ENCODE measurements at places on chromosomes 4 and X.

- no peak for DNase-seq
Observed at GRCh38 chrX:55118574-55118973, 29.8 kb downstream of the PAGE2 start.

- DNase-seq = no peak
Observed at GRCh38 chrX:30741545-30741944, 88.3 kb downstream of the GK start.

- DNase-seq = no peak
Observed at GRCh38 chrX:142096253-142096652, 108.8 kb downstream of the MAGEC2 start.

DNA sequence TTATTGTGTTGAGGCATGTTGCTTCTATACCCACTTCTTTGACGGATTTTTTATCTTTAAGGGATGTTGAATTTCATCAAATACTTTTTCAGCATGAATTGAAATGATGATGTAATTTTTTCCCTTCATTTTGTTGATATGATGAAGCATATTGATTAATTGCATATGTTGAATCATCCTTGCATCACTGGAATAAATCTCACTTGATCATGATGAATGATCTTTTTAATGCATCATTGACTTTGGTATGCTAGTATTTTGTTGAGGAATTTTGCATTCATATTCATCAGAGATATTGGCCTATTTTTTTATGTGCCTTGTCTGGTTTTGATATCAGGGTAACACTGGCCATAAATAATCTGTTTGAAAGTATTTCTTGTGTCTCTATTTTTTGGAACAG lies 754.7 kb downstream of the KCTD8 start:
- no peak for DNase-seq

- no peak for DNase-seq
Observed at GRCh38 chr4:113586072-113586471, 175.5 kb downstream of the CAMK2D start.

DNA sequence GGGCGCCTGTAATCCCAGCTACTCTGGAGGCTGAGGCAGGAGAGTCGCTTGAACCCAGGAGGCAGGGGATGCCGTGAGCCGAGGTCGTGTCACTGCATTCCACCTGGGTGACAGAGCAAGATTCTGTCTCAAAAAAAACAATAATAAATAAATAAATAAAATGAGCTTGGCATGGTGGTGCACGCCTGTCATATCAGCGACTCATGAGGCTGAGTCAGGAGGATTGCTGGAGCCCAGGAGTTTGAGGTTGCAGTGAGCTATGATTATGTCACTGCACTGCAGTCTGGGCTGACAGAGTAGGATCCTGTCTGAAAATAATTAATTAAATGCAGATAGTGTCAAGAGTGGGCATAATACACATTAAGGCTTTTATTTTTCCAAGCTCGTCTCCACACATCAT lies 77.5 kb downstream of the DHRSX start:
- no peak for DNase-seq

- DNase-seq = no peak
Observed at GRCh38 chr4:145583191-145584055, 35.8 kb upstream of the MMAA start.

GRCh38 chr4:121155893-121156292 lies 8.2 kb downstream of the TNIP3 start:
- no peak for DNase-seq

- no peak for DNase-seq
Observed at GRCh38 chrX:84046403-84046984, 141.5 kb downstream of the RPS6KA6 start.

- DNase-seq = no peak
Observed at GRCh38 chr4:47694322-47694721, 143.5 kb downstream of the CORIN start.

- DNase-seq = no peak
Observed at GRCh38 chrX:154004315-154004714, 15.4 kb downstream of the IRAK1 start.

- DNase-seq = no peak
Observed at GRCh38 chr4:145812919-145813318, 125.7 kb downstream of the ZNF827 start.

GRCh38 chrX:4762196-4762595 lies 1048.7 kb upstream of the PRKX start:
- DNase-seq = no peak

DNA sequence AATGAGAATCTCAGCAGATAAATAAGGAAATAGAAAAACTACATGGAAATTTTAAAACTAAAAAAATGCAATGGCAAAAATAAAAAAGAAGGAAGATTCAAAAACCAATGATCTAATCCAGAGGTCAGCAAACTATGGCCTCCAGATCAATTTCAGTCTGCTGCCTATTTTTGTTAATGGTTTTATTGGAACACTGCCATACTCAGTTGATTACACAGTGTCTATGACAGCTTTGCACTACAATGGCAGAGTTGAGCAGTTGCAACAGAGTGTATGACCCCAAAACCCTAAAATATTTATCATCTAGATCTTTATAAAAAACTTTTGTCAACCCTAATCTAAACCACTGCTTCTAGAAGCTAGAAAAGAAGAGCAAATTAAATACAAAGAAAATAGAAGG lies 170.3 kb downstream of the RAB28 start:
- no peak for DNase-seq

- no peak for DNase-seq
Observed at GRCh38 chr4:10809905-10810304, 125.3 kb upstream of the CLNK start.

DNA sequence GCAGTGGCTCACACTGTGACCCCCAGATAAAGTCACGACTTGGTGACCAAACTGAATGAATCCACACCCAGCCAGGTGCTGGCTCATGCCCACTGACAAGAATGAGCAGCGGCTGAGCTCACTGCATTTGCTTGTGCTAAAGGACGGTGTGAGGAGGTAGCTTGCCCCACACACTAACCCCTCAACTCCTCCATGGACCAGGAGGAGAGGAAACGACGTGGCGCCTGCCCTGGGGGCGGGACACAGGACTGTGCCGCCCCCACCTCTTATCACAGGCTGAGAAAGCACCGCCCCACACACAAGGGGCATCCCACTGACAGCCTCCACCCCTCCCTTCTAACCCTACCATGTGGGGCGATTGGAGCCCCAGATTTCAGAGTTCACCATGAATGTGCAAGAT lies 43.0 kb downstream of the ZFYVE28 start:
- no peak for DNase-seq

DNA sequence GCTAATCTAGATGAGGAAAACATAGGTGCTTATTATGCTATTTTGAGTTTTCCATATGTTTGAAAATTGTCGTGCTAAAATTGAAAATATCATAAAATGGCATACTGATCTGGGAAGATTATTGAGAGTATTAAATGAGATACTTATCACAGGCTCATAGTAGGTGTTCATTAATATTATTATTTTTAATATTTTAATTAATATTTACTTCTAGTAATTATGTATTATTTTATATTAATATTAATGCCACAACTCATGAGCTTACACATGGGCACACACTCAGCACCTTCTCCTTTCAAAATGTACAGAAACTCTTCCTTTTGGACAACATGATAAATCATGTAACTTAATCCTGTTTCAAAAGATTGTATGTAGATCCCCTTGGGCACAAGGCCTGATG lies 223.6 kb downstream of the RAB28 start:
- DNase-seq = no peak

DNA sequence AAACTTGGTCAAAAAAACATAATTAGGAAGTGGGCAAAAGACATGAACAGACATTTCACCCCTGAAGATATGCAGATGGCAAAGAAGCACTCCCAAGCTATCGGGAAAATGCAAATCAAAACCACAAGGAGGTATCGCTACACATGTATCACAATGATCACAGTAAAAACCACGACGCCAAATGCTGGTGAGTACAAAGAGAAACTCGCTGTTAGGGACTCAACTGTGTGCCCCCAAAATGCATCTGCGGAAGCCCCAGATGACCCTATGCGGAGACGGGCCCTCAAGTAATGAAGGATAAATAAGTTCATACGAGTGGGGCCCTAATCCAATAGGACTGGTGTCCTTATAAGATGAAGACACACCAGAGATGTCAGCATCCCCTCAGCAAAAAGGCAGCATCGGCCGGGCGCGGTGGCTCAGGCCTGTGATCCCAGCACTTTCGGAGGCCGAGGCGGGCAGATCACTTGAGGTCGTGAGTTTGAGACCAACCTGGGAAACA lies 10.2 kb downstream of the GAK start:
- no peak for DNase-seq

DNA sequence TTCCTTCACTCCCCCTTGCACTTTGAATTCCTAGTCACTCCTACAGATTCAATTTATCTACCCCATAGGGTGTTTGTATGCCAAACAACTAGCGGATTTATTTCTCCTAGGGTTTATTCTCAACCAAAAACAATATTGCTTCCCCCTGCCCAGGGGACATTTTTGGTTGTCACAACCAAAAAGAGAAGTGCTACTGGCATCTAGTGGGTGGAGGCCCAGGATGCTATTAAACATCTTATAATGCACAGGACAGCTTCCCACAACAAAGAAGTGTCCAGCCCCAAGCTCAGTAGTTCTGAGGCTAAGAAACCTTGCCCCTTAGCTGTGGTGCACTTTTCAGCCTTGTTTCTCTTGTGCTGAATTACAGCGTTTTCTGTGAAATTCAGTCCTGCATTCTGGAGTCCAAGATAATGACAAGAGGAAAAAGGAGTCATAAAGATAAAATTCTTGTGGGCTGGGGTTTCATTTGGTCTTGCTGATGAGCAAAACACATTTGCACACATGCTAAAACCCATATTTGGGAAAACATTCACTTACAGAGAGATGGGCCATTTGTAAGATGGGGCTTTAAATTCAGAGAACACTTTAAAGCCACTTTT lies 11.2 kb upstream of the SYTL4 start:
- DNase-seq = no peak

DNA sequence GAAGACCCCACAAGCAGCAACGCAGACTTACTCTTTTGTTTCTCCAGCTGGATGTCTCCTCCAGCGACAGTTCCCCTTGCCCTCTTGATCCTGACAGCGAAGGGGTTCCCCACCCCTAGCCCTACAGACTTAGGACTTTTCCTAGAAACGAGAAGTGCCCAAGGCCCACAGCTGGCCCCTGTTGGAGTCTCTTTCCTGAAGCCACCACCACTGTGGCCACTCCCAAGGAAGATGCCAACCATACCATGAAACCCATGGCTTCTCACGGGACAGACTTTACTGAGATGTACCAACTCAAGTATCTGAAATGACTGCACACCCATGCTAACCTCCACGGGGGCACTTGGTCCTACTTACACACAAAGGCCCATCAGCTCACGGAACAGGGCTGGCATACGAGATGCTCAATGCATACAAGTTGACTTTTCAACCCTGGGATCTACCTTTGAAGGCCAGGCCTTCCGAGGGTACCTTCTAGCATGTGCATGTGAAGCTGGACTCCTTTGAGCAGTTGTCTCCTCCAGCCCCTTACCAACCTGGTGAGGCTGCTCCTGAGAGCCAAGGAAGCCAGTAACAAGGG lies 924 bp upstream of the IRAK1 start:
- DNase-seq = no peak

DNA sequence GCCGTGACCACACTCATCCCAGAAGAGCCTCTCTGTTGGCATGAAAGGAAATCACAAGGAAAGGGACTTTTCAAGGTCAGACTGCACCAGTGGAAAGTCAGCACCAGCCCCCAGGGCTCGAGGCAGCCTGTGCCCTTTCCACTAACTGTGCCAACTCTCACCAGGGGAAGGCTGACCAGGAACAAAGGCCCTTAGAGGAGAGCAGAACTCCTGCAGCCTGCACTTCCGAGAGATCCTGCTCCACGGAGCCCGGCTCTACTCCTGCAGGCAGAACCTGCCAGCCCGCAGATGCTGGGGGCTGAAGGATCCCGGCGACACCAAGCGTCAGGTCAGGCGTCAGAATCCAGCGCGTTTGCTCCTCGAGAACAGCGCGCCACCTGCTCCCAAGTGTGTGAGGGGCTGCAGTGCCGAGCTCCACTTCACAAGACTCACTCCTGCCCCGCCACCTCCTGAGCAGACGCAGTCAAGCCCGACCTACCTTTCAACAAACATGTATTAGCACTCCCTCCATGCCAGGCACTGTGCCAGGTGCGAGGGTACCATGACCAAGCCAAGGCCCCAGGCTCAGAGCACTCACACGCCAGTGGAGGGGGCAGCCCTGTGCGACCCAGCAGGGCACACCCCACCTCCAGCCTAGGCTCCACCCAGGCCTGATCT lies 13.6 kb upstream of the HELT start:
- DNase-seq = no peak

DNA sequence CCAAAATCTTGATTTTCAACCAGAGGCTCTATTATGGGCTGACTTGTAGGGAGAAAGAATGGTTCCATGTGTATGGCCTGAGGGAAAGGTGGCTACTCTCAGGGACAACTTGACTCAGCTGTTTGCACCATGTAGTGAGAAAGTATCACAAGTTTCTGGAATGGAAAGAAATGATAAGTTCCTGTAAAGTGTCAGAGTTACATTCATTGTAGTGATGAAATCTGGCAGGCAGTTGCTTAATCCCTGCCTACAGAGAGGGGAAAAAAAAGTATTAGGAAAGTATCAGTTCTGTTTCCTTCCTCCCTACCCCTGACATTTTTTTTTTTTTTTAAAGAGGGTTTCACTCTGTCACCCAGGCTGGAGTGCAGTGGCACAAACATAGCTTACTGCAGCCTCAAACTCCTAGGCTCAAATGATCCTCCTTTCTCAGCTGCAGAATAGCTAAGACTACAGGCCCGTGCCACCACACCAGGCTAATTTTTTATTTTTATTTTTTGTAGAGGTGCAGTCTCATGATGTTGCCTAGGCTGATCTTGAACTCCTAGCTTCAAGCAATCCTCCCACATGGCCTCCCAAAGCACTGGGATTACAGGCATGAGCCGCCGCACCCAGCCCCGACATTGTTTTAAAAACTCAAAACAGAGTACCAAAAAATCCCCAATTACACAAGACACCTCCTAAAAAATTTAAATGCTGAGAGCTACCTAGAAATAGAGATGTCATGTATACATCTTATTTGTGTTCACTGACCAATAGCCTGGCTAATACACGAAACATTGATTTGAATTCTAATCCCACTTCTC lies 4.8 kb upstream of the FBXL5 start:
- DNase-seq = no peak

- DNase-seq = no peak
Observed at GRCh38 chr4:100008048-100008447, 58.0 kb upstream of the H2AZ1 start.

DNA sequence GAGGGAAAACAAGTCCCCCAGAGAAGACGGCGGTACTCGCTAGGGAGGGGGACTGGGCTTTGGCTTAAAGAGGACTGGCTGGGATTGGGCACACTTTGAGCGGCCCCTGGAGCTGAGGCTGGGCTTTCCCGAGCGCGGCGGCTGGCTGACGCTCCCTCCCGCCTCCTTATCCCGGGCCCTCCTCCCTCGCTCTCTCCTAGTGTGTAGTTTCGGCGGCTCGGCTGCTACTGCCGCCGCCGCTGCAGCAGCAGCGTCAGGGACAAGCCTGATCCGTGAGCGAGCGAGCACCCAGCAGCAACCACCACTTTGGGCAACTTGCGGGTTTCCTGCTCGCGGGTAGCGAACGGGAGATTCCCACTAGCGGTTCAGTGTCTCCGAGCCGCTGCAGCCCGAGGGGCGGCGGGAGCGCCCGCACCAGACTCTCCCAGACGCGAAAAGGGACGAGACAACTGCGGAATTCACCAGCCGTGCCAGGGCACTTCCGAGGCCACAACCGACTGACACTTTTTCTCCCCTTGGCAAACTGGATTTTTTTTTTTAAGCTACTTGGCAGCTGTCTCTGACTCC lies 632 bp upstream of the PCDH7 start:
- no peak for DNase-seq

- no peak for DNase-seq
Observed at GRCh38 chr4:169437299-169438047, 166.7 kb upstream of the SH3RF1 start.

All from activated CD4-positive, alpha-beta T cell treated with anti-CD3 and anti-CD28 coated beads for 24 hours (primary cell).